ENCODE measurements at places on chromosomes 1 and 21.

GRCh38 chr1:17480846-17481245, 41.4 kb upstream of the RCC2 start:
- DNase-seq: no peak

DNA sequence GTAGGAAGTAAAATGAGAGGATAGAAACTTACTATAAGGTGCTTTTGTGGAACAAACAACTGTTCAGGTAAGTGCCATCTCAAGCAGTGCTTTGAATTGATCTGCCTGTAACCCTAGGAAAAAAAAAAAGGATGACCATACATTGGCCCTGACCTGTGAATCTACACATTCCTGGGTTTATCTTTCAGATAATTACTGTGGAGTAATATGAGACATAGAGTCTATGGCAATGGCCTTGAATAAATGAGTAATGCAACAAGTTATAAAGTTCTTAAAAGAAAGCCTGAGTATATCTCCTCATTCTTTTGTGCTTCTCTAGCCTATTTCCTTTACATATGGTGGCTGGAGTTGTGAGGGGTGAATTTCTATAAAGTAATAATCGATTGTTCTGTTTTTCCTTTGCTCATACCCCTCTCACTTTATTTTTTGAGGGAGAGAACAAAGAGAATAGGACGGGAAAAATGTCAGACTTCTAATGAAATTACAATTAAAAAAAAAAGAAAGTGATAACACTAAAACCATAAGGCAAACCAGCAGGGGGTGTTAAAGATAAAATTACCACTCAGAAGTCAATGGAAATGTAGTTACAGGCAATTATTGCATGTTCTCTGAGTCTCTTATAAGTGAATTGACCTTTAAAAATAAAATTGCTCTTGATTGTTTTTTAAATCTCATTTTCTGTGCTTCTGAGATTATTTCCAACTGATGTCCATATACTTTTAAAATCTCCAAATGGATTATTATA, 12.4 kb upstream of the ATP1A1 start:
- DNase-seq: peak; percentile 54

GRCh38 chr1:209040351-209040750, 543.2 kb upstream of the CAMK1G start:
- DNase-seq: peak; percentile 61

GRCh38 chr1:76185207-76185606, 110.7 kb downstream of the ST6GALNAC3 start:
- DNase-seq: no peak

DNA sequence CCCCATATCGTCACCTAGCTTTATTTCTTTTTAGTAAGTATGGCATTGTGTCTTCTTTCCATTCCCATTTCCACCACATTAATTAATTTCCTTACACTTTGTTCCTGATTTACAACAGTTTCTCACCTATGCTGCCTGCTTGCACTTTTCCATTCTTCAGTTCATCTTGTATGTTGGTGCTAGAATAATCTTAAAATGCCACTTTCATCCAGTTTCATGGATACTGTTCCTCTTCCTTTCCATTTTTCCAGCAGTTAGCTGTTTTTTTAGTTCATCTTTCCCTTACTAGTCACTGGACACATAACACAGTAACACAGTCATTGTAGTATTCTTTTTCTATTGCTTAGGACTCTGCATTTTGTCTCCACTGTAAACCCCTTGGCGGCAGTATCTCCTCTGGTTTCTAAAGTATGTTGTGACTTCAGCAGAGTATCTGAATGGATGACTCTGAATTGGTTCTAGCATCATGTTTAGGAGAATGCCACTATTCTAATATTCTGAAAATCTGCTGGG, 2.1 kb downstream of the CDC7 start:
- DNase-seq: peak; percentile 49

DNA sequence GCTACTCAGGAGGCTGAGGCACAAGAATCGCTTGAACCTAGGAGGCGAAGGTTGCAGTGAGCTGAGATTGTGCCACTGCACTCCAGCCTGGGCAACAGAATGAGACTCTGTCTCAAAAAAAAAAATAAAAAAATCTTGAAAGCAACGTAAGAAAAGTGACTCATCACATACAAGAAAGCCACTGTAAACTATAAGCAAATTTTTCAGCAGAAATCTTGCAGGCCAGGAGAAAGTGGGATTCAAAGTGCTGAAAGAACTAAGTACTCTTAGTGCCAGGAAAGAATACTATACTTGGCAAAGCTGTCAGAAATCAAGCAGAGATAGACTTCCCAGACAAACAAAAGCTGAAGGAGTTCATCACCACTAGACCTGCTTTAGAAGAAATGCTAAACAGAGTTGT, 4.4 kb upstream of the HMGN1 start:
- peak; percentile 36 for DNase-seq

GRCh38 chr1:172662464-172663109, 3.7 kb downstream of the FASLG start:
- peak; percentile 93 for DNase-seq

GRCh38 chr1:204074274-204075138, 1.6 kb downstream of the SOX13 start:
- DNase-seq: peak; percentile 55

- peak; percentile 30 for DNase-seq
These were observed 149.3 kb upstream of the EDN2 start for GRCh38 chr1:41633764-41634163.

DNA sequence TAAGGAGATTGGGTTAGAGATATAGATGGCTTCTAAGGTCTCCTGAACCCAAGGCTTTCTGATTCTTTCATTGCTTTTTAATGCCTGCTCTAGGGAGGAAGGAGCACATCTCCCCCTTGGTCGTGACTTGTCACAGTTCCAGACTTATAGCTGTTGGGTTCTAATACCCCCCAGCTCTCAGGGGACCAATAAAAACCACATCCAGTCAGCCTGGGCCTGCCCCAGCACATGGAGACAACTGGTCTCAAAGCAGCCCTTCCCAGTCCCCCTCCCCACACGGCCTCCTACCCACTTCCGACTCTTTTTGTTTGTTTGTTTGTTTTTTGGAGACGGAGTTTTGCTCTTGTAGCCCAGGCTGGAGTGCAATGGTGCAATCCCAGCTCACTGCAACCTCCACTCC, 23.3 kb downstream of the QSOX1 start:
- no peak for DNase-seq

DNA sequence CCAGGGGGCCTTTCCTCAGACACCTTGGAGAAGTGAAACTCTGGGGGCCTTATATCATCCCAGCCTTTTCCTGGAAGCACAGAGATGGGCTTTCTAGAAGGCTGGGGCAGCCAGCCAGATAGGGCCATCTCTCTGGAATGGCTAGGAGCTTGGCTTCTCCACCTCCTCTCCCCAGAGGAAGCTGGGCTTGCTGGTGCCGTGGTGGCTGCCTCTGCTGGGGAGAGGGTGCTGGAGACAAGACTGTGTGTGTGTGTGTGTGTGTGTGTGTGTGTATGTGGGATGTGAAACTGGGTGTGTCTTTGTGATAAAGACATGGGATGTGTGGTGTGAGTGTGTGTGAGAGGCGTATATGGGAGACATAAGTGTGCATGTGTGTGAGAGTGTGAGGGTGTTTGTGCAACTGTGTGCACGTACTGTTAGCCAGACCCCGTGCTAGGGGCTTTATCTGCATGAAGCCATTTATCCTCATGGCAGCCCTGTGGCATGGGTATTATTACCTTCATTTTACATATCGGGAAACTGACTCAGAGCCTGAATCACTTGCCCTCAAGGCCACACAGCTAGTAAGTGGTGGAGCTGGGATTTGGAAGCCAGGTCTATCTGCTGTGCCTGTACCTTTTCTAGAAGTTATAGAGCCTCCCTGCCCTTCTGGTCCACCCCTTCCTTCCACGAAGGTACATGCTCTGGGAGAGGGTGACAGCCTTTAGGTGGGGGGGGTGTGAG, 44.2 kb downstream of the PTPRU start:
- DNase-seq: peak; percentile 31

GRCh38 chr1:176032040-176032645, 174.9 kb downstream of the COP1 start:
- DNase-seq: peak; percentile 11

DNA sequence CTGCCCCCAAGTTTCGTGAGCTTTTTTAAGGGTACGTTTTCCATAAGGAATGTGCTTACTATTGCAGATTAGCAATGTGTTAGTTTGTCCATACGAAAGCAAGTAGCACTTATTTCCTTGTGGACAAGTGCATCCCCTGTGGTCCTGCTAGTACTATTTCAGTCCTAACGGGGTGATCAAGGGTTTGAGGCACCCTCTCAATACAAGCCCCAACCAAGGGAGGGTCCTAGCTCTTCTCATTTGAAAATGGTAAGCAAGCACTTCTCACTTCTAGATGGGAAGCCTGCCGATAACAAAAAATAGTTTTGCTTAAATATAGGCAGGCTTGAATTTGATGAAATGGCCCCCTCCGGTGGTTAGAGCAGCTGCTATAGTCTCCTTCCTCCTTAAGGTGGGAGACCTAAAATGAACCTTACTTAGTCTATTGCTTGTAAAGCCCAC, 64.0 kb upstream of the HMCN1 start:
- peak; percentile 46 for DNase-seq

- DNase-seq: no peak
These were observed 28.1 kb downstream of the SFPQ start for GRCh38 chr1:35164893-35165292.
